ENCODE measurements at places on chromosomes 5 and 9.

- DNase-seq = no peak
These were observed 8.6 kb upstream of the LPCAT1 start for GRCh38 chr5:1532384-1532783.

GRCh38 chr5:137415231-137415681 is 83.9 kb downstream of the SPOCK1 start:
- DNase-seq = no peak

DNA sequence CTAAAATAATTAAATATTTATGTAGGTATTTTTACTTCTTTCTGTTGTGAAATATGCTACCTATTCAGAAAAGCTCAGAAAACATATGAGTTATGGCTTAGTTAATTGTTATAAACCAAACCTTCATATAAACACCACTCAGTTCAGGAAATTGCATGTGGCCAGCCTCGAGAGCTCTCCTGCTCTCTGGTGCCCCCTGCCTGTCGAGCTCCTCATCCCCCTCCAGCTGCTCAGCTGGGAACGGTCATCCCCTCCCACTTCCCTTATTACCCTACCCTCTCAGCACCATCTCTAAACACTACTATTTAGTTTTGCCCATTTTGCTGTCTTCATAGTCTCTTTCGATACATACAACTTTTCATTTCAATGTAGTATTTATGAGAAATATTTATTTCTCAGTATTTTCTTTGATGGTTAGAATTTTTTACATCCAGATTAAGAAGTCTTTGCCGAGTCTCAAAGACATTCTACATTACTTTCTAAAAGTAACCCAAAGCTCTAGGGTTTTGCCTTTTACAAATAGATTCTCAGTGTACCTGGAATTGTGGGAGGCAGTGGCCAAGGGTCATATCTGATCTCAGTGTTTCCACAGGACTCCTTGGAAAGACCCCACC is 51.2 kb upstream of the SEMA4D start:
- DNase-seq = peak; percentile 76

GRCh38 chr5:76145945-76146344 is 62.8 kb downstream of the SV2C start:
- DNase-seq = no peak

GRCh38 chr9:72743836-72744235 is 209.0 kb downstream of the ALDH1A1 start:
- DNase-seq = no peak

GRCh38 chr9:70549926-70550325 is 135.5 kb upstream of the KLF9 start:
- no peak for DNase-seq

GRCh38 chr5:173318881-173319620 is 9.2 kb downstream of the STC2 start:
- no peak for DNase-seq

DNA sequence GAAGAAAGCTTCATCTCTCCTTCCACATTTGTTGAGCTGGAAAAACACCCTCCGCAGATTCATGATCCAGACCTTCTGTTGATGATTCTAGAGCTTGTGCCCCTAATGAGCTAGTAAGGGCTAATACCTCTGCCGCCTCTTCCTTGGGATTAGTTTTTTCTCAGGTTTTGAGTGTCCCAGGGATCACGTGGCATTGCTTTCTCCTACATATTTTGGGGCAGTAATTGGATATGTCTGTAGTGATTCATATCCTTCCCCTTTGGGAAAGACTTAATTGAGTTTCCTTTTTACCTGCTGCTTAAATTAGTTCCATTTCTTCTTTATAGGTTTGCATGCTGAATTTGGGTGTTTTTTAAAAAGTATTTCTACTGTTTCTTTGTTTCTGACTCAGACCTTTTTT is 143.9 kb downstream of the GOLPH3 start:
- no peak for DNase-seq

GRCh38 chr9:22175972-22176545 is 167.0 kb upstream of the CDKN2B start:
- no peak for DNase-seq

DNA sequence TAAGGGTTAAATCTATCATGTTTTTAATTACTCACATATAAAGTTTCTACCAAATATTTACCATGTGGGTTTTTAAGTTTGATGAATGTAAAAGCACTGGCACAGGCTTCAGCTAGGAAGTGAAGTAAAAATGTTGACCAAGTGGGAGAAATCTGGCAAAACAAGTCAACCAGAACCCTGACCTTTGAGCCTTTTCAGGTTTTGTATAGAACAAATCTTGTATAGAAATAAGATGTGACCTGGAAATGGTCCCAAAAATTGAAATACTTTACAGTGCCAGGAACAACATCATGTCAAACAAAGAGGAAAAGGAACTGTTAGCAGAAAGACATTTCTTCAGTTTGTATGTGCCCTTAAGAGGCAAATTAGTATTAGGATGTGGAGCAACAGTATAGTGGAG is 137.6 kb downstream of the CCDC192 start:
- DNase-seq = no peak

GRCh38 chr9:85224729-85225128 is 517.0 kb downstream of the AGTPBP1 start:
- no peak for DNase-seq

GRCh38 chr9:91098203-91098850 is 263.4 kb downstream of the AUH start:
- no peak for DNase-seq

DNA sequence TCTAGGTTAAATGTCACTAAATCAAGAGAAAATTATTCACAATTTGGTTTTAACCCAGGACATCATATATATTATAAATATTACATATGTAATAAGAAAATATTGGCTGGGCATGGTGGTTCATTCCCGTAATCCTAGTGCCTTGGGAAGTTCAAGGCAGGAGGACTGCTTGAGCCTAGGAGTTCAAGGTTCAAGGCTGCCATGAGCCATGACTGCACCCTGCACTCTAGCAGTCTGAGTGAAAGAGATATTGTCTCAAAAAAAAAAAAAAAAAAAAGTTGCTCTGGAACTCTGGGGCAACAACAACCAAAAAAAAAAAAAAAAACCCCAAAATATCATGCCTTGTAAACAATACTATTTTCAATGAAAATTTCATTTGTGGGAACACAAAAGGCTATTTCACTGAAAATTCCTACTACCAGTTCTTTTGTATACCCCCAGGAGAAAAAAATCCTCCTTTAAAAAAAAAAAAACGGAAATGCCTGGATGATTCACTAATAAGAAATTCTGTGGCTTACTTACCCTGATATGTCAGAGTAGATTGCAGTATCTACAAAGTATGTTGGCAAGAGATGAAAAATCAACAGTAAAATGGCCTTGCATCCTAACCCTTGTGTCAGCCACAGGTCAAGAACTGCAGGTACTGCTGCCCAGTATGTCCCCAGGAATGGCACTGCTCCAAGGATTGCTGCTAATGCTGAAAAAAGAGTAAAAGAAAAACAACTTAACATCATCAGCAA is 22.6 kb upstream of the CTNNAL1 start:
- no peak for DNase-seq

DNA sequence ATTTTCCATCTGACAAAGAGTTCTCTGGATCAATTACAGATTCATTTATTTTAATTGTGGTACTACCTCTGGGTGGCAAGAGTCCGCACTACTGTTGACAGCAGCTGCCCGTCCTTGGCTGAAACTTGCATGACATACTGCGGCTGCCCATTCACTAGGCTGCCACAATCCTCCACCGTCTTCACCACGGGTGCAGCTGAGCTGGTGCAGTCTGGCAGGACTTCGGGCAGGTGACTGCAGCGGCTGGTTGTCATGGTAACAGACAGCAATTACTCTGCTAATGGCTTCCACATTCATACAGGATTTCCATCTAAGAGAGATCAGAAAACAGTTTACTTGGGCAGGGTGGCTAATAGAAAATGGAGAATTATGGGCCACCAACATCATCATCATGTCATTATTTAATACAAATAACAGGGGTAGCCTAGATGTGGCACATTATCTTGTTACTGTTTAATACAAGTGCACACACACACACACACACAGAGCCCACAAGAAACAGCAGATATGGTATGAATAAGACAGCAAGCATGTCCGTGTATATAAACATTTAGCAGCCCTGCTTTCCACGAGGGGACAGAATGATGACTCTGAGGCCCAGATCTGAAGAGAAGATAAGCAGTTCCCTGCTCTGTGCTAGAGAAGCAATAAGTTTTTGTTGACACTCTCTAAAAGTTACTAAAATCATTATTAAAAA is 112.3 kb downstream of the MARCHF3 start:
- DNase-seq = no peak

GRCh38 chr5:135054546-135054945 is 20.5 kb upstream of the PITX1 start:
- no peak for DNase-seq

All from stimulated activated CD8-positive, alpha-beta memory T cell treated with anti-CD3 and anti-CD28 coated beads, Interleukin-4, amount 100 ng/mL, for 1 hour (primary cell).